ENCODE measurements at places on chromosomes 3 and 15. TPM values are rescaled to one million over a fixed set of nuclear protein-coding genes. Genes with fewer than 3 reads are reported as not detected.

- no peak for DNase-seq
Observed at GRCh38 chr15:78979456-78980320, 34.8 kb upstream of the CTSH start.

DNA sequence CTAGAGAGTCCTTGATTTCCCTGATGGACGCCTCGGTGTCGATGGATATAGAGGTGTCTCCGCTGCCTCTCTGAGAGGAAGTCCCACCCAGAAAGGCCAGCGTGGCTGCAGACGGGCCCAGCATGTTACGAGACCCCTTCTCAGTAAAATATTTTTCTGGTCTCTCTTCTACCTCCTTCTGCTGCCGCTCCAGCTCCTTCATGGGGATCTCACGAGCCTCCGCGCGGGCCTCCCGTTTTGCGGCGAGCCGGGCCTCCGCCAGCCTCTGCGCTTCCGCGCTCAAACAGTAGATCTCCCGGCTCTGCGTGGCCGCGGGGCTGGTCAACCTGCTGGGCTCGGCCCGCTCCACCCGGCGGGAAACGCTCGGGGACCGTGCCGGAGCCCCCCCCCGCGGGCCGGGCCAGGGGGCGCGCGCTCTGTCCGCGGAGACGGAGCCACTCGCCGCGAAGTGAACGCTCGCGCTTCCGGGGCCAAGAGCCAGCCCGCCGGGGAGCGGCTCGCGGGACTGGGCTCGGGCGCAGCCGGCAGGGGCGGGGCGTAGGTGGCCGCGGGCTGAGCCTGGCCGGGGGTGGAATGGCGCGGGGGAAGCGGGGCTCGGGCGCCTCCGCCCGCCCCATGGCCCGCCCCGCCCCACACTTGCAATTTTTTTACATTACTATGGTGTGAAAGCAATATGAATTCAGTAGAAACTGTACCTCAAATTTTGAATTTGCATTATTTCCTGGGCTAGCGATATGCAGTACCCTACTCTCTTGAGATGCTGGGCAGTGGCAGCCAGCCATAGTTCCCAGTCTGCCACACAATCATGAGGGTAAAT lies 10.2 kb upstream of the KCNMB3 start:
- DNase-seq, result peak; percentile 95

GRCh38 chr3:61570813-61571212 lies 9.4 kb downstream of the PTPRG start:
- no peak for DNase-seq

DNA sequence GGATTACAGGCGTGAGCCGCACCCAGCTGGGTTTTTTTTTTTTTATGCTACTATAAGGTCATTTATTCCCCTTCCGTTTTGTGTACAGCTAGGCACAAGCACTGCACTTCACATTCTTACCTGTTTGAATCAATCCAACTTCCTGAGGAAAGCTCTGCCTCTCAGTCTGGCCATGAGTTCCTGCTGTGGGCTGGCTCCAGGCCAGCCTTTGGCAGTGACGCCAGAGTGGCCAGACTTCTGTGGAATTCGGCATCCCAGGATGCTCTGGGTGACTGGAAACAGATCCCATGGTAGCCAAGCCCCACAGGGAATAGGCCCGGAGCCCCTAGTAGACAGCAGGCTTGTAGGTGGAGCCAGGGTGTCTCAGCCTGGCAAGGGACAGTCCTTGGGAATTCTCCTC lies 21.5 kb upstream of the TIMP4 start:
- no peak for DNase-seq

Gene NDN
- polyA plus RNA-seq, result 10.4 TPM

Gene UROC1
- 0.03 TPM for polyA plus RNA-seq
